ENCODE measurements at places on chromosomes 6 and 20.
A peak's percentile ranks its signal among the peaks of the same experiment; 100 is the strongest.

- DNase-seq = no peak
Observed at GRCh38 chr6:121330516-121330915, 3.8 kb downstream of the TBC1D32 start.

DNA sequence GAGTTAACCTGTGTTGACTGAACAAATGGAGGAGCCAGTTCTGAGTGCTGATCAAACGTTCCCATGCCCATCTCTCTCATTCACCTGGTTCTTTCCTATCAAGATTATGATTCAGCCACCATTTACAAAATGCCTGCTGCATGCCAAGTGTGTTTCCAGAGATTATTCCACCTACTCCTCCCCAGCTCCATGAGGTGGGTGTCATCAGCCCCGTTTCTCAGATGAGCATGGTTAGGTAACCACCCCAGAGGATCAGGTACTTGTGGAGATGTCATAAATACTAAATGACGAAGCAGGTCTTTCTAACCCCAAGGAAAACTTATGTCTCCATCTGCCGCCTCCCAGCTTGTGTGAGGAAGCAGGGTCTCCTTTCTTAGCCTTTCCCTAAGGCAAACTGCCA is 2.1 kb downstream of the BANF2 start:
- DNase-seq = no peak

GRCh38 chr6:113505084-113505699 is 352.0 kb upstream of the MARCKS start:
- no peak for DNase-seq

DNA sequence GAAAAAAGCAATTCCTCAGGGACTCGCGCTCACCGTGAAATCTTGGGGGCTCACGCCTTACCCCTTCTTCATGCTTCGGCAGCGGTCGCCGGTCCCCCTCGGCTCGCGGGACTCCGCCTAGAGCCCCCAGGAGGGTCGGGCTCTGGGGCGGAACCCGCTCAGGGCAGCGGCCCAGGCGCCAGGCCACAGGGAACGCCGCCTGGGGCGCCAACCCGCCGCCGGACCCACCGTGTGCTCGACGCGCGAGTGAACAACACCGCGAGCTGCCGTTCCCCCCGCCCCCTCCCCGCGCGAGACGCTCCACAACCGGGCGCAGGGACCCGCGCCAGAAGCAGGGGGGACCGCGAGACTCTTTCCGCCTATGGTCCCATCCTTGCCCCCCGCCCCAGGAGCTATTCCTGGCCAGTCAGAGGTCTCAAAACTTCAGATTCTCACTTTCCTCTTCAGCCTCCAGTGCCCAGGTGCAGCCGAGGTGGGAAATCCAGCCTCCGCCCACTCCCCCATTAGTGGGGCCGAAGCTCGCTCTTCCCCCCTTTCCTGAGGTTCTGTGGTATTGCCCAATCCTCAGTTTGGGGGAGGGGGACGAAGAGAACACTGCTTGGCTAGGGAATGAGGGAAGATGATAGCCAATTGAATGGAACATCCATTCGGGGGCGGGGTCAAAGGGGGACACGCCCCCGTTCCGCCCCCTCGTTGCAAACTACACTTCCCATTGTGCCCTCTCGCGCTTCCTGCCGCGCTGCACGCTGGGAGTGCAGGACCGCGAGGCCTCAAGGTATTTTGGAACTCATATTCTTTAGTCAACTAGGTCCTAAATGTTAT is at the start of gene WASF1:
Gene WASF1 (minus strand): TSS at position 265 of the 822 bp plus-strand sequence. CDS start 52,069 bp downstream, outside the sequence.
- peak; percentile 98 for DNase-seq
